DND-41 (cell line): ENCODE measurements at places on chromosomes 5 and 9.
A peak's percentile ranks its signal among the peaks of the same experiment; 100 is the strongest.

DNA sequence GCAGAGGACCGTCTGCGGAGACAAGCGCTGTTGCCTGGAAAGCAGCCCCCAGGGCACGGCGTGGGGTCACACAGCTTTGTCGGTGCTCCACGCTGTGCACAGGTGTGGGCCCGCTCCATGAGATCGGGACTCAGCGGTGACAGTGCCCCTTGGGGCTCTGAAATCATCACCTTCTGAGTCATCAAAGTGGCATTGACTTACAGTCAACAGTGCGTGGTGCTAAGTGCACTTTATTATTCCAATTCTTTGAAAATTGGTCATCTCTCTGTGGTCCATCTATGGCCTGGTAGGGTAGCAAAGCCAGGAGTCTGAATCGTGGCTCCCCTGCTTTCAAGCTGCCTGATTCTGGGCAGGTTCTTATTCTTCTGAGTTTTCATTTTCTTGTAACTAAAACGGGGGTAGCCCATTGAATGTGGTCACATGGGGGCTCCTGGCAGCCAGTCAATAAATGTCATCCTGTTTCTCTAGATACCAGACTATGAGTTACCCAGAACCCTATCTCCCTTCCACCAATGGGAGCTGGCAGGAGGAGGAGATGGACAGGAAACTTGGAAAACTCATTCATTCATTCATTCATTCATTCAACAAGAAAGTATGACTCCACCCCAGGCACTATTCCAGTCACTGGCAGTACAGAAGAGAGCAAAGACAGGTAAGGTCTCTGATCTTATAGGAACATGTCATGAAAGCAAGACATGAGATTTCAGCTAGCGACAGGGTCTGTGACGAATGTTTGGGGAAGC, 20.3 kb upstream of the UNC5A start:
- DNase-seq: no peak

DNA sequence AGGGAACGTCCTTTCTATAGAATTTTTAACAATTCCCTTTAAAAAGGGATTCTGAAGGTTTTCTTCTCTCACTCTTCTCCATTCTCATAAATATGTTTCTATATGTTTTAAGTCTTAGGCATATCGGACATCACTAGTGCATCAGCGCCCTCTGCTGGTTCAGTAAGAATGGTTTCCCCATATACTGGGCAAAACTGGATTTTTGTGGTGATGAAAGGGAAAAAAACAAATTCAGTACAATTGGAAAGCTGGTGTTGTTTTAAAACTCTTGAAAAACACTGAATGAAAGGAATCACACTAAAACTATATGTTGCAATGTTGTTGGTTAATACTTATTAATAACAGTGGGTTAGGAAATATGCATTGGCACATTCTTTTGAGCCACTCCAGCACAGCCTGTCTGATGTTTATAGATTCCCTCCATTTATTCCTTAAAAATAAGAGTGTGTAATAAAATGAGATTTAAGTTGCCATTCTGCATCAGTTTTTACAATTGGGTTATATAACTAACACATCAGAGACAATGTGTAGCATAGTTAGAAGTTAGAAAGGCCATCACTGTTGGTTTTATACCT, 15.8 kb downstream of the CWC27 start:
- peak; percentile 72 for DNase-seq

DNA sequence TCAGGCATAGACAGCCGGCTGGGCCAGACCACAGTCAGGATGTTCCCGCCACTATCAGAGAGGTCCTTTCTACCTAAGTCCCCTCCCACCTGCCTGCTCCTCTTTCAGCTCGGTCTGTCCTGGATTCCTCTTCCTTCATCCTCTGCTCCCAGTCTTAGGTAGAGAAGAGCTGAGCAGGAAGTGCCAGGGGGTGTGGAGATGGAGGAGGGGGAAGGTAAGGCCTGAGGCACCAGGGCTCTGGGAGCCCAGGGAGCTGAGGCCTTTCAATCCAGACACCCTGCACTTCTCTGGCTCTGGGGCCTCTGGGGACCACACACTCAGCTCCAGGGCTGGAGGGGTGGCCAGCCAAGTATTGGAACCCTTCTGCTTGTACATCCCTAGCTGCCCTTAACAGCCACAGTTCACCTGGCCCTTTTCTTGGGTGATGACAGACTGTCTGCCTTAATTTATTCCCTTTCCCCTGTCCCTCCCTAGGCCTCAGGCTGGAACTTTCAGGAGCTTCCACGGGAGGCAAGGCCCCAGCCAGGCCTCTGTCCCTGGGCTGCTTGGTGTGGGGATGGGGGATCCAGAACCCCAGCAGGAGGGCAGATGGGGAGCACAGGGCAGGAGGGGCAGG, 15.6 kb downstream of the IRF1 start:
- DNase-seq: no peak

GRCh38 chr9:129176701-129177442, 1.2 kb downstream of the IER5L start:
- DNase-seq: peak; percentile 11

DNA sequence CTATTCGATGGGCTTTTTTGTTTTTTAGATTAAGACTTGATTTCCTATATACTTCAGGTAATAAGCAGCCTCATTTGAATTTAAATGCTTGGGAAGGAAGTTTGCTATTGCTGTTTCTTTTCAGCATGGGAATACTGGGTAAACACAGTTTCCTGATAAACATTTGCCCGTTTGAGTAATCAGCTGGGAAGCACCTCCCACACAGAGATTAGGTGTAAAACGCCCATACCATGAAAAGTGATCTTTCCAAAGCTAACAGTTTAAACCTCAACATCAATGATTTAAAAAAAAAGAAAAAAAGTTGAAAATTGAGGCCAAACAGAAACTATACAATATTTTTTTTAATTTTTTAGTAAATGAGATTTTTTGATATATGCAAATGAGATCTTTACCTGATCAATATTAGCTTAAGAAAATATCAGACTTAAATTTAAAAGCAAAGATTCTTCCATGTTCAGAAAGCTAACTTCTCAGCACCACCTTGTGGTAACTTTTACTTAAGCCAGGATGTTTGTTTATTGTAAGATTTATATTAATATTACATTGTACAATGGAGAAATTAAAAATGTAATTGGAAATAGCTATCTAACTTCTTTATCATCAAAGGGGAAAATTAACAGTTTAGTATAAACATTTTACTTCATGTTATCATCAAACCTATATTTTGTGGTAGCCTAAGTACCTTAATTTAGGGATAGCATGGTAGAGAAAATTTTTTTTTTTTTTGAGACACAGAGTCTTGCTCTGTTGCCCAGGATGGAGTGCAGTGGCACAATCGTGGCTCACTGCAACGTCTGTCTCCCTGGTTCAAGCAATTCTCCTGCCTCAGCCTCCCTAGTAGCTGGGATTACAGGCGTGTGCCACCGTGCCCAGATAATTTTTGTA, 39.8 kb downstream of the F2RL2 start:
- DNase-seq: no peak

- DNase-seq: no peak
Measured at GRCh38 chr9:133514460-133515239, 10.1 kb downstream of the MYMK start.

DNA sequence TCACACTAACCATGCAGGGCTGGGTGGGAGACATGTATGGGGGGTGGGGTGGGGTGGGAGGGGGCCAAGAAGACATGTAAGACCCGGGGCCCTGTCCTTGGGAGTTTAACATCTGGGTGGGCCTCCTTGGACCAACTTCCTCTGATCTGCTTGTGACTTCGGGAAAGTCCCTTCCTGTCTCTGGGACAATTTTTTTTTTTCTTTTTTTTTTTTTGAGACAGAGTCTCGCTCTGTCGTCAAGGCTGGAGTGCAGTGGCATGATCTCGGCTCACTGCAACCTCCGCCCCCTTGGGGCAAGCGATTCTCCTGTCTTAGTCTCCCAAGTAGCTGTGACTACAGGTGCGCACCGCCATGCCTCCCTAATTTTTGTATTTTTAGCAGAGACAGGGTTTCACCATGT, 23.8 kb upstream of the IER5L start:
- DNase-seq: no peak

- no peak for DNase-seq
Measured at GRCh38 chr5:158368686-158369085, 509.7 kb upstream of the CLINT1 start.

GRCh38 chr5:97528941-97529340, 345.9 kb upstream of the RIOK2 start:
- DNase-seq: no peak

DNA sequence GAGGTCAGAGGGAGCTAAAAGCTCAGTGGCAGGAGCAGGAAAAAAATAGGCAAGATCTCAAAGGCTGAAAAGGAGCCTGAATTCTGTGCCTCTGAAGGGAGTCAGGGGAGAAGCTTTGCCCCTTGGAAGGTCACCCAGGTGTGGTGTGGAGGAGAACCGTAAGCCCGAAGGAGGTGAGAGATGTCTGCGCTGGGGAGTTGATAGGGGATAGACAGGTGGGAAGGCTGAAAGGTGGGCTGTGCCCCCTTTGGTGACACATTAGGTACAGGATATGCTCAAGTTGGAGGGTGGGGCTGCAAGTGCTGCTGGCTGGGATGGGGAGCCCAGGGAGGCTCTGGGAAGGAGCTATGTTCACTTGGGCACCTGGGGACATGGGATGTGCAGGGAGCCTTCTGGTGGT, 217.7 kb downstream of the PAX5 start:
- no peak for DNase-seq

- DNase-seq: no peak
Measured at GRCh38 chr9:112050544-112051475, 124.3 kb downstream of the SUSD1 start.

- DNase-seq: peak; percentile 11
Measured at GRCh38 chr5:149837680-149838269, 106.8 kb downstream of the PDE6A start.

GRCh38 chr9:136952876-136953770, 1.1 kb downstream of the LCN12 start:
- DNase-seq: no peak

DNA sequence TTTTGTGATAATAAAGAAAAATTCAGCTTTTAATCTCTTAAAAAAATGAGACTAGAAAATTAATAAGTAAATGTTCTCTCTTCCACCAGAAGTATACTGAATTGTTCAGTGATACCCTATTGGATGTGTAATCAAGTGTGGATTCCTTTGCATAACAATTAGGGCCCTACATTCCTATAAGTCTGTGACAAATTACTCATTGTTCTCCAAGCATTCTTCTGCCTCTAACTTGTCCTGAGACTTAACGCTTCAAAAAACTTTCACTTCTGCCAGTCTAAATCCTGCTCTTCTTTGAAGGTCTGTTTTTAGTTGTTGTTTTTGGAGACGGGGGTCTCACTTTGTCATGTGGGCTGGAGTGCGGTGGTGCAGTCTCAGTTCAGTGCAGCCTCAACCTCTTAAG, 9.2 kb upstream of the DDX46 start:
- no peak for DNase-seq

DNA sequence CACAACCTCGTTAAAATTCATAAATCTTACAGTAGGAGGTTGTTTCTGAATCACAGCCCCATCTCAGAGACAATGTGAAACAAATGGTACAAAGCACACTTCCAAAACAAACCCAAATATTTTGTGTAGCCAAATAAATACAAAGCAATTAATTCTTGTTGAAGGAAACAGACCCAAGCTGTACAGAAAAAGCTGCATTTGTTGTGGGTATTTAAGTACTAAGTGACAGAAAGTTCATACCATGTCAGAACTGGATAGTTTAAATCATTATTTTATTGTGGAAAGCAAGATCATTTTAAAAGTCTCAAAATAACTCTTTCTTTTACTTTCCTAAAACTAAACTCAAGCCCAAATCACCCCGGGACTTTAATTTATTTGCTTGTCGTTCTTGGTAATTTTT, 570.7 kb downstream of the ELAVL2 start:
- DNase-seq: no peak

DNA sequence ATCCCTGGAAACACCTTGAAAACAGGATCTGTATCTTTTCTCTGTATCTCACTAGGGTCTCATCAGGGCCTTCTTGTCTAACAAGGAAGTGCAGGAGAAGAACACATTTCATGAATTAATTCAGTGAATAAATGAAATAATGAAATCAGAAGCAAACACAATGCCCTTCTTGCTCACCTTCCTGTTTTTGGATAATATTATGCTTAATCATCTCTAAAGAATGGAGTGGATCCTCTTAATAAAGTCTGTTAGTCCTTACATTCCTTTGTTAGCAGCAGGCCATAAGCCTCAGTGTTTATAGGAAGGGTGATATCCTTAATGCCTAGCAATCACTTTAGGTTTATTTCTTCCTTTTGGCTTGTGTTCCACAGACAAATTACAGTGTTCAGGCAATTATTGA, 837.1 kb upstream of the SEMA6A start:
- no peak for DNase-seq

- DNase-seq: no peak
Measured at GRCh38 chr5:76082772-76083554, at the start of gene SV2C. Gene SV2C, plus strand, starts transcription at chr5:76083383. Its CDS starts 48,368 bp downstream, at chr5:76131751.

- no peak for DNase-seq
Measured at GRCh38 chr5:14672484-14673394, 8.2 kb downstream of the OTULIN start.

GRCh38 chr9:98018347-98018746, 35.2 kb downstream of the ANP32B start:
- no peak for DNase-seq

DNA sequence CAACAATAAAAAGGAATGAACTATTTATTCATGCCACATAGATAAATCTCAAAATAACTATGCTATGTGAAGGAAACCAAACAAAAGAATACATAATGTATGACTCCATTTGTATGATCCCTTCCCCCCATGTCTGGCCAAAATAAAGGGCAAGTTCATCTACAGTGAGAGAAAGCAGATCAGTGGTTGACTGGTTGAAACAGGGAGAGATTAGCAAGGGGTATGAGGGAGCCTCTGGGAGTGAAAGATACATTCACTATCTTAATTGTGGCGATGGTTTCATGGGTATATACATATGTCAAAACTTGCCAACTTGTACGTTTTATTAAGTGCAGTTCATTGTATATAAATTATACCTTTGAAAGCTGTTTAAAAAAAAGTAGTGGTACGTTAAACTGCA, 4.8 kb downstream of the PSMD5 start:
- DNase-seq: no peak

GRCh38 chr5:34686762-34687268, 30.7 kb downstream of the RAI14 start:
- DNase-seq: no peak

DNA sequence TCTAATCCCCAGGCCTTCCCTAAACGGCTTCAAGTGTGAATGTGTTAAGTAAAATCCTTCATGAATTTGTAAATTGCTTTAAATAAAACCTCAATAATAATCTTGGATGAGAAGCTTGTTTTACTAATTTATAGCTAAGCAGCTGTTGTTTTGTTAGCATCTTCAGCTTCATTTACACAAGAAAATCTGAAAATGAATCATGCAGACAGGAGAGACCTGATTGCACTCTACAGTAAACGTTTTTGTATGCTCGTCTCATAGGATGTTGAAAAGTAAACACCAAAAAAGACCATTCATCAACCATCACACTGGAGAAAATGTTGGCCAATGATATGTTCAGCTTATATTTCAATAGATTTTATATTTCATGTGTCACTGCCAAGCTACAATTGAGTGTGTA, 40.4 kb upstream of the MAP3K1 start:
- DNase-seq: no peak

GRCh38 chr5:17255471-17256021, 38.1 kb downstream of the BASP1 start:
- DNase-seq: no peak

GRCh38 chr5:26813235-26813634, 225.2 kb downstream of the CDH9 start:
- no peak for DNase-seq
